ENCODE measurements at places on chromosomes 7 and 10.

GRCh38 chr7:107009846-107010203, 34.7 kb upstream of the PRKAR2B start:
- no peak for DNase-seq

GRCh38 chr7:17498230-17498629, 199.8 kb downstream of the AHR start:
- DNase-seq, result no peak

- no peak for DNase-seq
Measured at GRCh38 chr7:1530946-1531262, 402 bp downstream of the MAFK start.

- no peak for DNase-seq
Measured at GRCh38 chr7:30702200-30702599, 19.9 kb upstream of the CRHR2 start.

- no peak for DNase-seq
Measured at GRCh38 chr10:126469692-126470091, 81.4 kb upstream of the ADAM12 start.

DNA sequence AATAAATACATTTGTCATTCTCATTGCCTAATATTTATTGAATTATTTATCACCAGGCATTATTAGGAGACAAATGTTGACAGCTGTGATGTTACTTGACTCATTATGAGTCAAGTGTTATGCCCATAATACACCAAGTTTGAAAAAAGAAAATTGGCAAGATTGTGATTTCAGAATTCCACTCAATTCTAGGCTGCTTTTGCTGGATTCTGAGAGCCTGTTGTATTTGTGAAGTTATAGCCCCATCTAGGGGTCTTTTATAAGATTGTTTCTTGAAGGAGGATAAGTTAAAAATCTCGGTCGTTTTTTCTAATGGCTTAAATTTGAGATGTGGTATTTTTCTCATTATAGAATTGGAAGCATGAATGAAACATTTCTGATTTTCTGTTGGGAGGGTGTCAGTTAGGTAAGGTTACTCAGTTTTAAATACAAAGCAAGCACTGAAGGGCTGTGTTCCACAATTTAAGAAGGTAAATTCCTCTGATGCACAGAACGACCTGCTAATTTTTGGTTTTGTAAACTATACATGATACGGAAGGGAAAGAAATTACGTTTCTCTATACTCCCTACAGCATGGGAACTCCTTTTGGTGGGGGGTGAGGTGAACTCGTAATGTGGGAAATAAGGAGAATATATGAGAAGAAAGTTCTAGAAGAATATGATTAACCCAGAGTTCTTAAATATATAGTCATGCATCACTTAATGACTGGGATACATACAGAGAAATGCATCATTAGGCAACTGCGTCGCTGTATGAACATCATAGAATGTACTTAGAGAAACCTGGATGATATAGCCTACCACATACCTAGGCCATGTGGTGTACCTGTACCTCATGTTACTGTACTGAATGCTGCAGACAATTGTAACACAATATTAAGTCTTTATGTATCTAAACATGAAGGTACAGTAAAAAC, 2.6 kb downstream of the STK31 start:
- DNase-seq, result peak; percentile 71

- no peak for DNase-seq
Measured at GRCh38 chr10:112526906-112527305, 79.9 kb downstream of the VTI1A start.

GRCh38 chr10:51861051-51861450, 161.7 kb upstream of the CSTF2T start:
- no peak for DNase-seq

DNA sequence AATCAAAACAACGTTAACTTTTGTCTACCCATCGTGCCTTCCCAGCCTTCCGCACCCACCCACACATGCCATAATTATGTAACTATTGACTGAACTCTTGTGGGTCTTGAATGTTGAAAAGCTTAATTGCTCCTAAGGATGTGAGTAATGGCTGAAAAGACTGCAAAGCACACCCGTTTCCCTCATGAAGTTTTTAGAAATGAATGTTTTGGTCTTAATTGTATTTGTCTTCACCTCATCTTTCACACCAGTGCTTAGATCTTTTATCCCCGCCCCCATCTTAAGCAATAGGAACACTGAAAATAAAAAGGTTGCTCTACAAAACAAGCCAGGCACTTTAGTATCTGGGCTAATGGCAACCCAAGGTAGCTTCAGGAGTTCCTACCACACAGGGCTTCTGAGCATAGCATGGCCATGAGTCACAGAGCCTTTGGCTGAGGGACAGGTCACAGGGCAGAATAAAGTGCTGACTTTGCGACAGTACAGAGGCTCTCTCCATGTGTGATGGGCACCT, 690.5 kb downstream of the PARD3 start:
- DNase-seq, result no peak

DNA sequence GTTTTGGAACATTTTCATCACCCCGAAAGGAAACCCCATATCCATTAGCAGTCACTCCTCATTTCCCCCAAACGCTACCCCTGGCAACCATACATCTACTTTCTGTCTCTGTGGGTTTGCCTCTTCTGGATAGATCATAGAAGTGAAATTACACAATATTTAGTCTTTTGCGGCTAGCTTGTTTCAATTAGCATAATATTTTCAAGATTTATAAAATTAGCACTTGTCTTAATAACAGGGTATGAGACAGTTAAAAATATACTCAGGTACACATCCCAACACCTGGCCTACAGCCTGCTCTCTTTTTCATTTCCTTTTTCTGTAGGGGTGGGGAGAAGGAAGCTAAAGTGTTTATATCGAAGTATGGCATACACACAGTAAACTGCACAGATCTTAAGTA, 81.4 kb upstream of the LRGUK start:
- no peak for DNase-seq

DNA sequence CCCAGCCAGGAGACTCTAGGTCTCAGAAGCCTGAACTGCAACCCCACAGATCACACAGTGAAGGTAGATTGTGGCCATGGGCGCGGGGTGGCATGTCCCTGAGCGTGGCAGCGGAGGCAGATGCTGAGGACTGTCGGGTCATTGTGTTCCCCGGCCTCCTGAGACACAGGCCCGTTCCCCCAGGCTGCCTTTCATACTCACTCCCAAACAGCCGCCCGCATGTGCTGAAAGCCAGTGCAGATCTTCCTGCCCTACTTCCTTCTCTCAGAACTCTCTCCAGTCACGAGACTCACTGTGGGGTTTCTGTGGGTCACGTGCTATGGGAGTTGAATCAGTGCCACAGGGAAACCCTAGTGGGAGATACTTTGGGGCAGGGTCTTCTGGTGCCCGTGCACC, 48.0 kb downstream of the ZNF467 start:
- no peak for DNase-seq

DNA sequence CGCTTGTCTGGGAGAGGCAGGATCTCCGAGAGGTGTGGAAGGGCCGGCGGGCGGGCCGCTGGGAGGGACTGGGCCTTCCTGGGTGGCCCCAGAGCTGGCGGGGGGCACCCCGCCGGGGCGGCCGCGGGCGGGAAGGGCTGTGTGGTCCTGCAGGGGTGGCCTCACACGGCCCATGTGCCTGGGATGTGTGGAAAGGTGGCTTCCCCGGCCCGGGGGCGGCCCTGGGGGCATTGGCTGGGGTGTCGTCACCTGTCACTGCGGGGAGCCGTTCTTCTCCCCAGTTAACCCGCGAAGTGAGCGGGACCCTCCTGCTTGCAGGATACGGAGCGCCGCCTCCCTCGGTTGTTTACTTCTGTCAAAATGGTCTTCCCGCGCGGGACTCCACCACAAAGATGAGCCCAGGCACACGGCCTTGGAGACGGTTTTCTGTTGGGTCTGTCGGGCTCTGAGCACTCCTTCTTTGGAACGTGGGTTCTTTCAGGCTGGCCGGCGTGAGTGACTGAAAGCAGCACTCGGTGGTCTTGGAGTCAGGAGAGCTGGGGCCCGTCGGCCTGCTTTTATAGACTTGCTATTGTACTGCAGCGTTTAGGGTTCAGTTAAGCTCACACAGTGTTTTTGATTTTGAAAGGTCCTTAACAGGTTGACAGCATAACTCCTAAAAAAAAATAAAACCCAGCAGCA, 700 bp downstream of the SMC3 start:
- peak; percentile 19 for DNase-seq

DNA sequence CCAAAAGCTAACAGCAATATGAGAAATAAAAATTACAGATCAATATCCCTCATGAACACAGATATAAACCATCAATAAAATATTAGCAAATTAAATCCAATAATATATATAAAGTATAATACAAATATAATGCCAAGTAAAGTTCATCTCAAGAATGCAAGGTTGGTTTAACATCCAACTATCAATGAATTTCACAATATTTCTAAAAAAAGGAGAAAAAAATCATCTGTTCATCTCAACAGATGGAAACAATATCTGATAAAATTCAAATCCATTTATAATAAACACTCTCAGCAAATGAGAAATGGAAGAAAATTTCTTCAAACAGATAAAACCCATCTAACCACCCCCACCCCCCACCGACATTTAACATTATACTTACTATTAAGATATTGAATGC, 86.9 kb downstream of the SIRT1 start:
- no peak for DNase-seq

- DNase-seq, result no peak
Measured at GRCh38 chr10:64209561-64209960, 688.4 kb downstream of the REEP3 start.

All from GM13977 (cell line).